Activated B cell treated with CpG ODN at 0.5 μM for 24 hours (primary cell): ENCODE measurements at places on chromosomes 3 and 15.

DNA sequence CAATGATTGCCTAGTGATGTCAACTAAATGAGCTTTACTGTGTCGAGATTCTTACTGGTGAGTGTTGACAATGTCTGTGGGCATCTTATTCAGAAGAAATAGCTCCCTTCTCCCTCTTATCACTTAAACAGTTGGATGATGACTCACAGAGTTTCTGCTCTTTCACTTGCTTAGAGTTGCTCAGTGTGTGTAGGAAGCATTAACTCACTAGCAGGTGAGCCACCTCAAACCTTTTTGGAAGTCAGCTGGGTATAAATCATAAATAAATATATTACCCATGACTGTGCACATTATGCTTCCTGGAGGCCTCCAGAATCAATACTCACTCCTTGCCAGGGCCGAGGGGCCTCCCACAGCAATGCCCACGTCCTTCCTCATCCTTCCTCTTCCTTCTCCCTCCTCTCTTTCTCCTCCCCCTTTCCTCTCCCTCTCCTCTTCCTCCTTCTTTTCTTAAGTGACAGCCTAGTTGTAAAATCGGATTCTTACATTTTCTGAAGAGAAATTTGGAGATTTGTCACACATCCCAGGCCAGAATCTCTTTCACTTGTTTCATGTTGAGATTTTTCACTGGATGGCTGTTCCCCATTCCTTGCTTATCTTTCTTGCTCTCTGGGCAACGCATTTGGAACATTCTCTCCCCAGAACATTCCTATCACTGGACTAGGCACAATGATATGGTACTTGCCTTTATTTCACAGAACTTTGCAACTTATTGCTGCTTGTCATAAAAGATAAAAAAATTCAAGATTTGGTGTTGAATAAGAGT is 17.5 kb downstream of the SHC4 start:
- DNase-seq: no peak

DNA sequence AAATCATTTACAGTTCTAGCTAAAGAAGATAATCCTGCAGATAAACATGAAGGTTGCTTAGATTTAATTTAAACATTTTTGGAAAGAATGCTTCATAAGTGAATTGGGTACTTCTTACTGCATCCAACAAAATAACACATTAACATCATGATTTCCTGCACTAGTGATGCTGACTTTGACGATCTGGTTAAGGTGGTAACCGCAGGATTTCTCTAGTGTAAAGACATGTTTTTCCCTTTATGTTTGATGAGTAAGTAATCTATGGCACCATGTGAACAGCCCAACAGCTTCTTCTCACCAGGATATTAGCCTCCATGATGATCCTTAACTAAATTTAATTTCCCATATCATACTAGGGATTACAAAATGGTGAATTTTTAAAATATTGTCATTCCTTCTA is 14.1 kb downstream of the SPPL2A start:
- no peak for DNase-seq

DNA sequence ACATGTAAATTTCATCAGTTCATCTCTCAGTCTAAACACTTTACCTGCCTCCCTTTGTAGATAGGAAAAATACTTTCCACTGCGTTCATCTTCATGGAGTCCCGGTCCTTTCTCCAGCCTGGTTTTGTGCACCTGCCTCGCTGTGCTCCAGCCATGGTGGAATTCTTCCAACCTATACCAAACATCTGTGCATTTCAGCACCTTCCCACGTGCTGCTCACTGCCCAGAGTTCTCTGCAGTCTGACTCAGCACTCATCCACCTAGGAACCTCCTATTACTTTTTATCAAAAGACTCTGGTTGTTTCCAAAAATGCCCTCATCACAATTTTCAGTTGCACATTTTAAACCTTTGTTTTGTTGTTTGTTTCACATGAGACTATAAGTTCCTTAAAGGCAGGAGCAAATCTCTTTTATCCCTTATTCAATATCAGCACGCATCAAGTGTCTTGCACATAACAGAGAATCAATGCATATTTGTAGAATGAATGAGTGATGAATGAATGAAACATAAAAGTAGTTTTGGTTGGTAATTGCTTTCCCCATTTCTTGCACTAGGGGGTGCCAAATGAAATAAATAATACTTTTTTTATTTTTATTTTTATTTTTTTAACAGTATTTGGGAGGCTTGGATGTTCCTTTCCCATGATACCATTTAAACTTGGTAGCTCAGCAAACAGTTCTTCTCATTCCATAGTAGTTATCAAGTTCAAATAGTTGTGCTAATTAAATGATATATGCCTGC is 30.2 kb upstream of the ADAMTS9 start:
- no peak for DNase-seq

DNA sequence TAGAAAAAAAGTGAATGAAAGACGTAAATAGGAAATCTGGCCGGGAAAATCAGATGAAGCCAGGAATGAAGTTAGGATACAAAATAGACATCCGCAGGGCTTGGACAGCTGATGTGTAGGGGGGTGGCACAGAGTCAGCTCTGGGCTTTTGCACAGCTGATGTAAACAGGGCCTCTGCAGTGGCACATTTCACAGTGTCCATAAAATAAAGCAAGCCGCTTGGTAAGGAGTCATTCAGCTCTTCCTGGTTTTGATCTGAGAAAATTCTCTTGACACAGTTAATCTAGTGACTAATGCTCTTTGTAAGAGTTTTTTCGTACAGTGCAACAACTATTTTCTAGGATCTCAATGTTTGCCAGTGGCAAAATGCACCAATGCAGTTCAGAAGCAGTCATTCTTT is 153.3 kb downstream of the USP13 start:
- DNase-seq: no peak

DNA sequence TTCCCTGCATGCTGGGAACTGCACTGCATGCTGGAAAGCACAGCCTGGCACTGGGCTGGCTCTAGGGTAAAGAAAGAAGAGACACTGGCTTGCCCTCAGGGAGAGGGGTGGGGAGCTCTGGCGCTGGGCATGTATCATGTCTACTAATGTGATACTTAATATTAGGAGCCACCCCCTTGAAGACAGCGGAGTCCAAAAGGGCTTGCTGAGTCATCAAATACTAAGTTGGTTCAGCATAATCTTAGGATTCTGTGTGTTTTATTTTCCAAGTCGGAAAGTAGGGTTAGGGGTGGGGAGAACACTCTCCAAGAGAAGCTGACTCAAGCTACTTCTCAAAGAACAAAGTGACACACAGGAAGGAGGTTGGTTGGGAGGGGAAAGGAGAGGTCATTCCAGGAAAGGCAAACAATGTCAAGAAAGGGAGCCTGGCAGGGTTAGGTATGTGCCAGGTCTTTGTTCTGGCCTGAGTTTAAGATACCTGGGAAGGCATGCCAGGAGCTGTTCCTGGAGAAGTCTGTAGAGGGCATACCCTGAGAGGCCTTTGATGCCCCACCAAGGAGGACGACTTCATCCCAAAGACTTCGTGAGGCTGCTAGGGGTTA is 237.8 kb upstream of the NR2E3 start:
- DNase-seq: no peak

DNA sequence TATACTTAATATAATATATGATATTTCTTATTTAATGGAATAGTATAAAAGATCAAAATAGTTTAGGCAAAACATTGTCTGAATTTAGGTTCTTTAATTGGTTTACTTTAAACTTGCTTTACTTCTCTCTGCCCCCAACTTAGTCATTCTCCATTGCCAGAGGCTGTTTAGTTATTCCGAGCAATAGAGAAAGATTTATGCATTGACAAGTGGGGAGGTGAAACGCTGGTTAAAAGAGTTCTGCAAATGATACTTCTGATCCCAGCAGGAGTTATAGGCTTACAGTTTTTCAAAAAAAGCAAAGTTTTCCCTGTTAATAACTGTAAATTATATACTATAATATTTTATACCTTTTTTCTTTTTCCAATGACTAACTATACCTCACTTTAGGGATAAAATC is 145.4 kb downstream of the EPHA3 start:
- no peak for DNase-seq
